NCI-H2081 (cell line): ENCODE measurements at places on chromosomes 5 and 9.

DNA sequence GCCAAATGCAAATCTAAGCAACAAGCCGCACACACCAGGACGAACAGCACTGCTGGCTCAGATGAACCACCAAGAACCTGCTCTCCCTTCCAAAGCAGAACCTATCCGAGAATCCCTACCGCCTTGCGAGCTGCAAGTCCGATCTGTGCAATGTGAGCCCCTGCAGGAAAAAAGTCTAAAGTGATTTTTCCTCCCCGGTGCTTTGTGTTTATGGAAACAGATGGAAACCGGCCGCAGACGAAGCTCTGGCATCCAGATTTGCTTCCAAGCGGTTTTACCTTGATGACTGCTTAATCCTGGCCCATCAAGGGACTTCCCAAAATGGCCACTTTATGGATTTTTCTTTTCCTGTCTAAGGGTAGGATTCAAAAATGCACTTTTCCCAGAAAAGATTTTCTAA lies 112.5 kb downstream of the VAV2 start:
- no peak for DNase-seq

DNA sequence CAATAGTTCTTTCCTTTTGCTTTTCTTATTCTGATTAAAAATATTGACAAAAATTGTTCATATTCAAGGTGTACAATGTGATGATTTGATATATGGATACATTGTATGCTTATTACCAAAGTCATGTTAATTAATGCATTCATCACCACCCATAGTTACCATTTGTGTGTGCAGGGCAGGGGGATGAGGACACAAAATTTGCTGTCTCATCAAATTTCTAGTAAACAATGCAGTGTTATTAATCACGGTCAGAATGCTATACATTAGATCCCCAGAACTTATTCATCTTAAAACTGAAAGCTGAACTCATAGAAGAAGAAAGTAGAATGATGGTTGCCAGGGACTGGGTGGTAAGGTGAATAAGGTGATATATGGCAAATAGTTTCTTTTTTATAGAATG lies 303.7 kb upstream of the SLC24A2 start:
- DNase-seq: no peak

DNA sequence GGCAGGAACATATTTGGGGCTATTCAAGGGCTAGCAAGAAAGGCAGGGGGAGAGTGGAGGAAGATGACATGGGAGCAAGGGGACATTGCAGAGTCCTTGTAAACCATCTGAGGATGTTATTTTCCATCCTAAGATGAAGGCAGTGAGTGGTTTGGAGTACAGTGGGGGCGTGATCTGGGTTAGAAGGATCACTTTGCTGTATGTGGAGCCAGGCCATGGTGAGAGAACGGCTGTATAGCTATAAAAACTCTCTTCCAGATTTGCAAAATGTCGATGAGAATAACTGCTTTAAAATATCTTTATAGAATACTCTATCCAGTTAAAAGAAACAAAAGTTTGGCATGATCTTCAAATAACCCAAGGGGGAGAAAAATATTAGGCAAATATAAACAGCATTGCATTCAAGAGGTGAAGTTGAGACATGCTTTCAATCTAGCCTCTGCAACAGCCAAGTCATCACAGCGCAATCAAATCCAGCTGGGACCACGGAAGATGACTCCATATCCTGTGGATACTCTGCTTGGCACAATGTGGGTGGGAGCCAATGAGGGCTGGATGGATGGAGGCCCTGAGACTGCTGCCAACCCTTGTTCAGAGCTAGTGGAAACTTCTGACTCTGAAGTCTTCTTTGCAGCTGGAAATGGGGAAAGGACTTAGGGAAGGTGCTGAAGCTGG lies 111.5 kb upstream of the BASP1 start:
- DNase-seq: no peak

- no peak for DNase-seq
These were observed 521.6 kb upstream of the ST8SIA4 start for GRCh38 chr5:101424530-101425175.

DNA sequence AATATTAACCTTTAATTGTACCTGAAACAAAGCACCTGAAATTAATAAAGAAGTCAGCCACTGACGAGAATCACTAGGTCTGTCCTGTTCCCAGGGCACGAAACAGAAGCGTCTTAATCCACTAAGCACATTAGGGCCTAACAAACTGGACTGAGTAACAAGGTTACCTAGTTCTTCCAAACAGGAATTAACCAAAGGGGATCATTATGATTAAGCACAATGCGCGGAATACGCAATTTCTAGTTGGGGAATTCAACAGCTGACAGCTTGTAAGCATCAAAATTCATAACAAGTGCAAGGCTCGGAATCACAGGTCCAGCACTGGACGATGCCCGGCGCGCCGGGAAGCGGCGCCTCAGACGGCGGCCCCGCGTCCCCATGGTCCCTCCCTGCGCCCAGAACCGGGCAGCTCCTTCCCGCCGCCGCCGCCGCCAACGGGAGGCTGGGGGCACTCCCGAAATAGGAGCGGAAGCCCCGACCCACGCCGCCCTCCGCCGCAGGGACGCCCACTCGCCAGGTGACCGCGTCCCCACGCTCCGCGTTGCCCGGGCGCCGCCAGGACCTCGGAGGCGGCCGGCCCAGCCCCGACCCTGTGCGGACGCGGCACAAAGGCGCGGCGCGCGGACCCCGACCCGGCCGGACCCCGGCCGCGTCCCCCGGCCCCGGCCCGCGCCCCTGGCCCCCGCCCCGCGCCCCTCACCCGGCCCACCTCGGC lies 898 bp downstream of the CAMSAP1 start:
- DNase-seq: peak; percentile 6

GRCh38 chr9:105154723-105155191 lies 89.7 kb upstream of the SLC44A1 start:
- DNase-seq: no peak

- no peak for DNase-seq
These were observed 38.0 kb downstream of the WHRN start for GRCh38 chr9:114467226-114467750.

GRCh38 chr5:10283927-10284635 lies 23.6 kb downstream of the CMBL start:
- peak; percentile 97 for DNase-seq

DNA sequence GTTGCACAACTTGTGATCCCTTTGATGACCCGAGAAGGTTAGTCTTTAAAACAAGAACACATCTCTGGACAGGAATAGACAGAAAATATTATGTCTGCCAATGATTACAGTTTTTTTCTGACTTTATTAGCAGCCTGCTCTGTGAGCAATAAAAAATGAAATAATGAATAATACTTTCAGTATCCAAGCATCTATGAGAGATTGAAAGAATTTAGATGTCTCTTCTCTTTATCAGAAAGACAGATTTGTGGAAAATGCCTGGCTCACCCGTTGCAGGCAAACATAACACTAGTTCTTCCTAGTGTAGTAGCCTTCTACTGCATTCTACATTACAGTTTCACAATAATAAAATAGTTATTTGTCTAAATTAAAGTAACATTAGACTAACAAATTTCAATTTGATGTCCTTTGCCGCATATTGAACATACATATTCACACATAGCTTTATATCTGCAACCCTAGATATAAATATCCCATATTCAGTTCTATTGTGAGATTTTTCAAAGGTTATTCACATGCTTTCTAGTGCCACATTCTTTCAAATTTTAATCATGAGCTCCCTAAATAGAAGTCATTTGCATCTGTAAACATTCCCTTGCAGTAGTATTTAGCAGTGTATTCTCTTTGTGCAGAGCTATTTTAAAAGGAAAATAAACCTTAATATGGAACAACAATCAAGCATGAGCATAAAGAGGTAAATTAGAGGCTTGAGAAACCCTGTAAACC lies 267.3 kb downstream of the EFNA5 start:
- no peak for DNase-seq

DNA sequence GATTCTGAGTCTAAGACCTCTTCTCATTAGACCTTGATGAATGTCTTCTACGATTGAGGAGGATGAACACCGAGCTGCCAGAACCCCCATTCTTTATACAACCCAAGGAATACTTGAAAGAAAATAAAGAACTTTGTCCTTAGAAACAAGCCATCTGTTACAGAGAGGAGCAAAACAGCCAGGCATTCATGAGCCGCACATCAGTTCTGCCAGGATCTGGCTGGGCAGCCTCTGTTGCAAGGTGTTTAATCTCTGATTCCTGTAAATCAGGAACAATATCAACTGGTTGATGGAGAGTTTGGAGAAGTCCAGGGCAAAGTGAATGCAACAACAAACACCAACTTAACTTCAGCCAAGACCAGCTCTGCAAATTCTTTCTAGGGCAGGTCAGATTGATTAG lies 165.5 kb upstream of the DMAC1 start:
- DNase-seq: no peak

DNA sequence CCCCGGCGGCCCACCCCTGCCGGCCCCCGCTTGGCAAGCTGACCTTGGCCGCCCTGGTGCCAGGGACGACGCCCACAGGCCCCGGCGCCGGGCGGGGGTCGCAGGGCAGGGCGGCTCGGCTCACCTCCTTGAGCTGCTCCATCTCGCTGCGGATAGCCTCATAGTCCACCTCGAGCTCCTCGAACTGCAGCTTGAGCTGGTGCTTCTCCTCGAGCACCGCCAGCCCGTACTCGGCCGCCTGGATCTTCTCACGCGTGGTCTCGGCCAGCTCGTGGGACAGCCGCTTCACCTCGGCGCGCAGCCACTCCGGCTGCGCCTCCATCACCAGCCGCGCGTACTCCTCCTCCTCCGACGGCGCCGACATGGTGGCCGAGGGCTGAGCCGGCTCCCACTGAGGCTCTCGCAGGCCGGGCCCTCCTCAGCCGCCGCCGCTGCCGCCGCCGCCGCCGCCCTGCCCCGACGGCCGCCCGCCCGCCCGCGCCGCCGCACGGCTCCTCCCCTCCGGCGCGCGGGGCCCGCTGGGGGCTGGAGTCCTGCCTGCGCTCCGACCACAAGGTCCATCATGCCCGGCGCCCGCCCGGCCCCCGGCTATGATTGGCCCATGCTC lies at the start of gene BICD2:
Gene BICD2 (minus strand): TSS at position 453 of the 607 bp plus-strand sequence. CDS start 89 bp downstream, at position 364.
- DNase-seq: no peak

DNA sequence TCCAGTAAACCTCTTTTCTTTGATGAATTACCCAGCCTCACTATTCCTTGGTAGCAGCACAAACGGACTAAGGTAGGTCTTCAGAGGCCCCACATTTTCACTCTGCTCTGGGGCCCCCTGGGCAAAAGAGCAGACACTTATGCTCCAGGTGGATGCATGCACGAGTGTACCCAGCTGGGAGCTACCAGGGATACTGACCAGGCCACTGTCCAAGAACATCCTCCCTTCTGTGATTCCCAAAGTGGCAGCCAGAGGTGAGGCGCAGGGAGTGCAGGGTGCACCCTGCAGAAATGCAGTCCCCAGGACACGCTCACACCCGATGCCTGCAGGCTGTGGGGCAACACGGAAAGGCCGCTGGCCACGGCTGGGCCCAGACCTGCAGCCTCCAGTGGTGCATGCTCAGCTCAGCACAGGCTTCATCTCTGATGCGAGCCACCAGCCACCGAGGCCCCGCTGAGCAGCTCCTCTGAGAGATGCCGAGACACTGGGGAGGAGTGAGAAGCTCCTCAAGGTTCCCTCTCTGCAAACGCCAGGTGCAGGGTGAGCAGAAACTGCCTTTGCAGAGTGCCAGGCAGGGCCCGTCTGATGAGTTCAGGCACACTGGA lies 48.1 kb upstream of the OLFM1 start:
- DNase-seq: no peak

DNA sequence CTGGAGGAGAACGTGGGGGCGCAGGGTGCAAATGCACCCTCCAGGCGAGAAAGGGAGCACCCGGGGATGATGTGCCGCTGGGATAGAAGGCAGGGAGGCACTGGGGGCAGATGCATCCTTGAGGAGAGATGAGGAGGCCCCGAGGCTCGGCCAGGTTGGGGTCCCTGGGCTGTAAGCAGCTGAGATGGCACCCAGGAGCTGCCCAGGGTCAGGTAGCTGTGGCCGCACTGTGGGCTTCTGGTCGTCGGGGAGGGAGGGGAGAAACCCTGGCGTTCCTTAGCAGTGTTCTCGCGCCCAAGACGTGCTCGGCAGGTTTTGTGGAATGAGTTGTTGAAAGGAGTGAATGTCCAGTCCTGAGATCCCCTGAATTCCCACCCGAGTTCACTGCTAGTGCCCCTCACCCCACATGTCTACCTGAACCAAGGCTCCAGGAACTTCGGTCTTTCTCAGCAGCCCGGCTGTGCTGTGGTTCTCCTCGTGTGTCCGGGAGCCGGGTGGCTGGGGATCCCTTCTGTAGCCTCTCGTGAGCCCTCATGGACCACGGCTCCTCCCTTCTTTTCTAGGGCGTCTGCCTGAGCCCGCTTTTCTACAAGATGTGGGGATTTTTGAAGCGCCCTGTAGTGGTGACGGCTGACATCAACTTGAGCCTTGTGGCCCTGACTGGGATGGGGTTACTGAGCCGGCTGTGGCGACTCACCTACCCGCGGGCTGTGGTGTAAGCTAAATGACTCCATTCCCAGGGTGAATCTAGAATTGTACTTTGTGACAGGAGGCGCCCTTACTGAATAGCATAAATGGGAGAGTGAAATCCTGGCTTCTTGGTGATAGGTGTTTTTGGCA lies 1.1 kb downstream of the POMT1 start:
- DNase-seq: peak; percentile 14

DNA sequence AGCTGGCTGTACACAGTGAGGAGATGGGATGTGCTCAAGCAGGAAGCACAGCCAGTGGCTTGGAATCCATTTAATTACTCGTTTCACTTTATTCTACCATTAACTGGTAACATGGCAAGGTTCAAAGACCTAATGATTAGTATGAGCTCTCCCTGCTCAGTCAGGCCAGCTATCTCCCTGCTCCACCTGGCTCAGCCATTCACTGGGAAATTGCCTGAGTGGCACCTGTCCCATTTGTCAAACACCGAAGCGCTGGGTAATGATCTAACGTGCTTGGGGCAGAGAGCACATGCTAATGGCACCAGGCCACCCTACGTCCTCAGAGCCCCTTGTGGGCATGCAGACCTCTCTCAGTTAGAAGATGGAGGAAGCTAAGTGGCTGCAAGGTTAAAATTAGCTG lies 162.2 kb downstream of the TTLL11 start:
- no peak for DNase-seq

DNA sequence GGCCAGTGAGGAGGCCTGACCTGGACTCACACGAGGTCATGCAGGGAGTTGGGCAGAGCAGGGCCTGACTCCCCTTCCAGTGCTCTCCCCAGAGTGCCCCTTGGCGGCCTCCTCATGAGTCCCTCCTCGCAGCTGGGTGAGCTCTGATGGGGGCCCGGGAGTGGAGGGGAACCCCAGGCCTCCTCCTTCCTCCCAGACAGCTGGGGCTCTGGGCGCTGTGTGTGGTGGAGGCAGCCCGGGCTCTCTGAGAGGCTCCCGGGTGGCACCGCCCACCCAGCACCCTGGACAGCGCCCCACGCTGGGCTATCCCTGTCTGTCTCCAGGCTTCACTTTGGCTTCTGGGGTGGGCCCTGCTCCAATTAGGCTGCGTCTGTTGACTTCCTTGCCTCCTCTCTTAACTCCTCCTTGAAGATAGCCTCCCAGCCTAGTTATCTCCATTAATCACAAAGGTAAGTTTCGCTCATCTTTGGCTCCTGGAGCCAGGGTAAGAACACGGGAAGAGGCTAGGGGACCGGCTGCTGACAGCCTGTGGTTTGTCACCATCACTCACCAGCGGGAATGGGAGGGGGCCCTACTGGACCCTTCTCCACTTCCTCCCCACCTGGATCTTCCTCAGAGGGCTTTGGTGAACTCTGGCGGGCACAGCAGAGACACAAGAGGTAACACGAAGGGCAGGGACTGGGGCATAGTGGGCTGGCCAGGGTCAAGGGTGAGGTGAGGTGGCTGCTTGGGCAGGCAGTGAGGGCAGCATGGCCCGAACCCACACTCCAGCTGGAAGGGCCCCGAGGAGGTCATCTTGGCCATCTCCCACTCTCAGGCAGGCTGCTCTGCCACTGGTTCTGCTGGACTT lies 13.1 kb downstream of the PSD2 start:
- DNase-seq: no peak
